ENCODE measurements at places on chromosomes 5 and 9. TPM values are rescaled to one million over a fixed set of nuclear protein-coding genes. Genes with fewer than 3 reads are reported as not detected.

DNA sequence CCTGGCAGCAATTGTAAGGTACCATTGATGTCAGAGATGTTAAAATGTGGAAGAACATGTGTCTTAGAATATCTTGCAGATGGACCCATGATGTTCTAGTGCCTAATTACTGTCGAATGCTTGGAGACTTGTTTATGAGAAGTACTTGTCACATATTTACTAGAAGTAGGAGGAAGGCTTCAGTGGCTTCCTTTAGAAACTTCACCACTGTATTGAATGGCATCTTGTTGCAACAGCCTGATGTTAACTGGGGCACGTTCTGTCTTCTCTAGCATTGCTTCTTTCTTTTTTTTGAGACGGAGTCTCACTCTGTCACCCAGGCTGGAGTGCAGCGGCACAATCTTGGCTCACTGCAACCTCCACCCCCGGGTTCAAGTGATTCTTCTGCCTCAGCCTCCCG, 16.5 kb downstream of the UGCG start:
- DNase-seq, result no peak
- H3K4me3 ChIP-seq, result no peak overlapping the region
- peaks cover 9% of the 10 kb centered on the region for H3K4me1 ChIP-seq
- H3K36me3 ChIP-seq, result peaks cover 7% of the 10 kb centered on the region
- H3K27ac ChIP-seq, result no peak overlapping the region

- no peaks in the 10 kb centered on the region for H3K27me3 ChIP-seq
- no peaks in the 10 kb centered on the region for H3K36me3 ChIP-seq
- H3K27ac ChIP-seq, result no peak overlapping the region
Observed at GRCh38 chr5:129499208-129499852, 39.2 kb downstream of the ADAMTS19 start.

DNA sequence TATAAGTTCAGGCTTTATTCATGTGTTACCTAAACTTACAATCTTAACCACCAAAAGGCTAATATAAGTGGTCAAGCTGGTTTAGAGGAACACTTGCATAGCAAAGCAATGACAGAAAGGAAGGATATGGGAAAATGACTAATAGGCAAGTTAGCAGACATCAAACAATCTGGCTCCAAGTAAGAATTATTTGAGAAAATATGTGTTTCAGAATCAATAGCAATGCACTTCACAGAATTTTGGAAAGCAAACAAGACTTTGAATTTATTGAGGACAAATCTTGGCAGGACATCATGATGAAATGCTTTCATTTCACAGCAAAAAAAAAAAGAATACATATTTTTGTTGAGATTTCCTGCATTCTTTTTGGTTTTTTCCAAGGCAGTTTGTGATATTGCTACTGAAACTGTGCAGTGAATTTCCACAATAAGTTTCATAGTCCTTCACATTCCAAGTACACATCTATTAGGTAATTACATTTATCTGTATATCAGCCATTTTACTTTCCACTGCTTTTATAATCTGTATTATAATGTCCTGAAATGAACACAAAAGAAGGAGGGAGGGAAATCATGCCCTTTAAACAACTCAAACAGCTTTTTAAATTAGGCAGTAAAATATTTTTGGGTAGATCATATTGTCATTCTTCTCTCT, 417.9 kb downstream of the NR2F1-AS1 start:
- no peaks in the 10 kb centered on the region for H3K36me3 ChIP-seq
- no peaks in the 10 kb centered on the region for H3K27me3 ChIP-seq
- H3K4me3 ChIP-seq, result no peak overlapping the region
- no peak for DNase-seq

DNA sequence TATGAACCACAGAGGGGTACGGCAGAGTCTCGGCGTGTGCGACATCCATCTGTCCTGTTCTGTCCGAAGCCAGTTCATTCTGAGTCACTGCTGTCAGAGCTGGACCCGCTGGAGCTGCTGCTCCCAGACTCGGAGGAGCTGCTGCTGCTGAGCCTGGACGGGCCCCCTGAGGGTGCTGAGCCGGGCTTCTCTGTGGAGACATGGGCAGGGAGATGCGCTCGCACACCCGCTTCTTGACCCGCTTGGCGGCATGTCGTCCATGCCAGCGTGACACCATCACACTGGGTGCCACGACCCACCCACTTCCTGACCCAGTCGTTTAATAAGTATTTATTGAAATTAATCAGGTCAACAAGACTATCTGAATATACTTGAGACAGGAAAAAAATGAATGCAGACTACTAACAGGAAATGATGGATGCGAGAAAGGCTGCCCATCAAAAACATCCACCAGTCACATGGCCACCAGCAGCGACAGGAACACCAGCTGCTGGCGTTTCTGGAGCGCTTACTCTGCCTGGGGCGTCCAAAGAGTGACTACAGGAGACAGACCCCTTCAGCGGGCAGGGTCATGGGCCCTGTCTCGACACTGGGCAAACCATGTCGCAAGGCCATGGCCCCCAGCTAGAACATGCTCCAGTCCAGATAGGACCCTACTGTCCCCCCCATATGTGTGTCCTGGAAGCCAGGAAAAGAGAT, 8.4 kb downstream of the BRD3OS start:
- H3K27me3 ChIP-seq, result no peaks in the 10 kb centered on the region
- no peak overlapping the region for H3K27ac ChIP-seq
- H3K36me3 ChIP-seq, result peaks cover 47% of the 10 kb centered on the region
- no peaks in the 10 kb centered on the region for H3K4me1 ChIP-seq
- no peak overlapping the region for H3K4me3 ChIP-seq
- DNase-seq, result no peak

GRCh38 chr5:106489004-106489403, 1181.7 kb downstream of the EFNA5 start:
- no peaks in the 10 kb centered on the region for H3K4me1 ChIP-seq
- H3K4me3 ChIP-seq, result no peak overlapping the region
- no peak overlapping the region for H3K27ac ChIP-seq
- DNase-seq, result peak; percentile 6
- no peaks in the 10 kb centered on the region for H3K36me3 ChIP-seq

DNA sequence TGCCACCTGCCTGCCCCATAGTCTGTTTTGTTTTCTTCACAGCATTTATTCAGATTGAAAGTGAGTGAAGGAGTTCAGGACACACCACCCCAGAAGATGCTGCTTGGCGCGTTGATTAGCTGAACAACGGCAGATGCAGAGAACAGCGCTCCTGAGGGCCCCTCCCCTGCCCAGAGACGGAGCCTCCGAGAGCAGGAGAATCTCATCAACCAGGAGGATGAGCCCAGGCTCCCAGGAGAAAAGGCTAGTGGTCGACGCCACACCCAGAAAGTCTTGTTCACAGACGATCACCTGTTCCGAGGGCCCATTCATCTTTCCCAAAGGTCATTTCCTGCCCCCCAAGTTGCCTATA, 180.4 kb upstream of the PPP1R26 start:
- DNase-seq, result no peak
- H3K36me3 ChIP-seq, result no peaks in the 10 kb centered on the region
- no peak overlapping the region for H3K27ac ChIP-seq
- H3K4me3 ChIP-seq, result no peak overlapping the region
- H3K27me3 ChIP-seq, result peaks cover 5% of the 10 kb centered on the region

GRCh38 chr5:131532031-131532640, 102.9 kb downstream of the RAPGEF6 start:
- H3K27me3 ChIP-seq, result no peaks in the 10 kb centered on the region
- no peak for DNase-seq
- peaks cover 13% of the 10 kb centered on the region for H3K4me1 ChIP-seq
- no peak overlapping the region for H3K27ac ChIP-seq
- H3K36me3 ChIP-seq, result no peaks in the 10 kb centered on the region
- no peak overlapping the region for H3K4me3 ChIP-seq

Gene SHC3
- 1.8 TPM for polyA plus RNA-seq

- no peak overlapping the region for H3K27ac ChIP-seq
- no peak overlapping the region for H3K4me3 ChIP-seq
- no peaks in the 10 kb centered on the region for H3K27me3 ChIP-seq
- DNase-seq, result peak; percentile 45
- no peaks in the 10 kb centered on the region for H3K36me3 ChIP-seq
Observed at GRCh38 chr9:6897898-6898302, 140.1 kb downstream of the KDM4C start.

DNA sequence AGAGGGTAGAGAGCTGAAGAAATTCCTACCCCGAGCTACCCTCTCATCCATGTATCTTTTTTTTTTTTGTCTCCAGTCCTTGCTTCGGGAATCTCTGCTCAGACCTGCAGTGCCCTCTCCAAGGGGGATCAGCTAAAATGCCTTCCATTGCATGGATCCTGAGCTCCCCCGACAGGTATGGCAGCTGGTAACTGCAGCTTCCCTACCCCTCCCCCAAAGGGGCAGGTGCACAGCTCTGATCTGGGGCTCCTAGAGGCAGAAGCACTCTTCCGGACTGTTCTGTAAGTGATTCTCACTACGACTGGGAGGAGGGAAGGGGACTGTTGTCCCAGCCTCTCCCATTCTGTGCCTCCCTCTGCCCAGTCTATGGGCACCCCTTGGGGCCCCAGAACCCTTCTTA, 169.6 kb downstream of the MELK start:
- H3K36me3 ChIP-seq, result no peaks in the 10 kb centered on the region
- no peak overlapping the region for H3K4me3 ChIP-seq
- H3K27ac ChIP-seq, result no peak overlapping the region

DNA sequence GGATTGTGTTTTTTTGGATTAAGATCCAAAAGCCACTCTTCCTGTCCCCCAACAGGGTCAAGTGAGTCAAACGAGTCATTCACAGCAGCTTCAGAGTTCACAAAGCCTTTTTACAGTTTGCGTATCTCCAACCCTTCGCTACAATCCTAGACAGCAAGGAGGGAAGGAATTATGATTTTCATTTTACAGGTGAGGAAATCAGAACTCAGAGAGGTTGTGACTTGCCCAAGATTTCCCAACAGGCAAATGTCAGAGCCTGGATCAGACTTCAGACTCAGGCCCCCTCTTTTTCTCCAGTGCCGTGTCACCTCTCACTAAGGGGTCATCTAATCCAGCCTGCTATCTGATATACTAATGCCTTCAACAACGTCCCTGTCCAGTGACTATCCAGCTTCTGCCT, 72.1 kb upstream of the XPA start:
- H3K27ac ChIP-seq, result no peak overlapping the region
- H3K4me1 ChIP-seq, result no peaks in the 10 kb centered on the region
- H3K36me3 ChIP-seq, result no peaks in the 10 kb centered on the region
- H3K4me3 ChIP-seq, result no peak overlapping the region
- peaks cover 11% of the 10 kb centered on the region for H3K27me3 ChIP-seq

DNA sequence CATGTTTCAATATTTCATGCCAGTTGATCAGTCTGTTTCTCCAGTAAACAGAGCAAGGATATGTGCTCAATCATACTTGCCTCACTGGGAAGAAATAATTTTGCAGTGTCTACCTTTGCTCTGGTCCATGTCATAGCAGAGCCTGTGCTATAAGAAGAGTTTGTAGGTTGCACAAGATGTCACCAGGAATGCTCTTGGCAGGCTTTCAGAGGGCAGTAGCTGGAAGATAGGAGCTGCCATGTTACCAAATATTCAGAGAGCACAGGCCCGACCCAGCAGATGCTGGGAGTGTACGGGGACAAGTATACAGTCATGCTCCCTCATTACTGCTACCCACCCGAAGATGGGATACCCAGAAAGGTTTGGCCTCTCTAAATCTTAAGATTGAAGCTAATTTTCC, 102.7 kb downstream of the UGCG start:
- no peak overlapping the region for H3K27ac ChIP-seq
- peaks cover 2% of the 10 kb centered on the region for H3K4me1 ChIP-seq
- H3K27me3 ChIP-seq, result no peaks in the 10 kb centered on the region
- H3K4me3 ChIP-seq, result no peak overlapping the region
- no peaks in the 10 kb centered on the region for H3K36me3 ChIP-seq
- DNase-seq, result no peak

GRCh38 chr5:45568813-45569212, 127.4 kb downstream of the HCN1 start:
- no peaks in the 10 kb centered on the region for H3K36me3 ChIP-seq
- no peak overlapping the region for H3K27ac ChIP-seq
- H3K4me1 ChIP-seq, result no peaks in the 10 kb centered on the region
- H3K4me3 ChIP-seq, result no peak overlapping the region
- no peaks in the 10 kb centered on the region for H3K27me3 ChIP-seq
- no peak for DNase-seq

DNA sequence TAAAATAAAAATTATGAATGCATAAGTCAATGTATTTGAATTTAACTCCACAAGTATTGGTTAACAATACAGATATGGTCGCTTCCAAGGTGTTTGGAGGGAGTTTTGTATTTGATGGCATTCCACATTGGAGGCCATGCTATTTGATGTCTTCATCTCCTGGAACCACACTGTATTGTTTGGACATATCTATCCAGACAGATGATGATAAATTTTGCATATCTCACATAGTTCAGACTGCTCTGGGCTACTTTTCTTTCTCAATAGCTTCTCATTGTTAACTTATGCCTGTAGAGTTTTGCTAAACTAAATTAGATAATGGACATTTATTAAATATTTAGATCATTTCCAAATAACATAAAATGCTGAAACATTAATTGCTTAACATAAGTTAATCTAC, 58.0 kb downstream of the CDKN2A start:
- DNase-seq, result no peak
- H3K27me3 ChIP-seq, result no peaks in the 10 kb centered on the region
- peaks cover under 1% of the 10 kb centered on the region for H3K36me3 ChIP-seq
- H3K4me1 ChIP-seq, result no peaks in the 10 kb centered on the region

DNA sequence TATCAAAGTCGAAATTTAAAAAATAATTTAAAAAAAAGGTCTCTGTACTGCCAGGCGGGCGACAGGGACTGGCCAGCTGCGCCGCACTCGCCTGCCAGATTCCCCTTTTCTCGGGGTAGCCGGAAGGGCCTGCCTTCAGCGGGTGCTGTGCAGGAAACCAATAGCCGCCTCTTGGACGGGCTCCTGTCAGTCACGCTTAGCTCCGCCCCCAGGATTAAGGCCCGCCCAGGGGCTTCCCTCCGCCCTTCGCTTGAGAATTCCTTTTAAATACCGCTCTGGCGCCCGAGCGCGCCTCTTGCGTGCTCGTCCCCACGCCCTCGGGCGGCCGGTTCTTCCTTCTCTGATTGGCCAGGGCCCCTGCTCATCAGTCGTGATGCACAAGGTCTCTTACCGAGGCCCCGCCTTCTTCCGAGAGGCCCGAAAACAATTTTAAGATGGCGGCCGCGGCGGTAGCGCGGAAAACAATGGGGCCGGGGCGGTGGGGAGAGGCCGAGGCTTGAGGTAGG, at the start of gene MAML1:
Gene MAML1 (plus strand): TSS at position 411 of the 506 bp plus-strand sequence. CDS start 291 bp downstream, outside the sequence.
- peak; percentile 100 for DNase-seq
- H3K36me3 ChIP-seq, result peaks cover 6% of the 10 kb centered on the region
- peak within 1 kb of the TSS; percentile 97 for H3K27ac ChIP-seq
- no peaks in the 10 kb centered on the region for H3K27me3 ChIP-seq
- H3K4me3 ChIP-seq, result peak within 1 kb of the TSS; percentile 75
